ENCODE measurements at places on chromosomes 1 and 21.

DNA sequence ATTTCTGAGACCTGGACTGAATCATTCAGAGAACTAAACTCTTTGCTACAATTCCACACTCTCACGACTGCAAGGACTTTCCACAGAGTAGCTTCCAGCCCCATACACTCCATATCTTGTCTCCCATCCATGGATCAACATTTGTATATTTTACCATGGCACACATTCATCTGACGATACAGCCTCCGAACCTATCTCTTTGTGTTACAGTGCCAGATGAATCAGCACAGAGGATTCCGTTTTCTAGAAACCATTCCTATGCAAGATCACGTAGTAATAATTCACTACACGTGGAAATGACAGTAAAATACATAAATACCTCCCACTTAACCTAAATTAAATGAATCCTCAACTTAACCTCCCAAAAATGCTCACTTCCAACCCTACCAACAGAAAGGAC is 110.0 kb upstream of the PRDX6 start:
- DNase-seq: no peak

DNA sequence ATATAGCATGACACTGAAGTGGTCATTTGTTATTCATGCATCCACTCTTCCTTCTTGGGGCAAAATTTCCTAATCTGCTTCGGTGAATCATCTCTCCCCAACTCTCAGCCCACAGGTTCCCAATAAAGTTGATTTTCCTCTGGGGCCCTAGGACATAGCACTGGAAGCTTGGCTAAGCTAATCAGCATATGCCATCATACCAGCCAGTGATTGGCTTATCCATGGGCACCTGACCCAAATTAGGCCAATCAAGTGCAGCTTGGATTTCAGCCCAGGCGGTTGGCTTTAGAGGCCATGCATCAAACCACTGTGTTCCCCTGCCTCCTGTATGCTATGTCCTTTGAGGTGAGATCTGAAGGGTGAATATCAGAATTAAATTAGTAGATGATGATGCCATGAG is 58.9 kb downstream of the C1orf94 start:
- DNase-seq: no peak

DNA sequence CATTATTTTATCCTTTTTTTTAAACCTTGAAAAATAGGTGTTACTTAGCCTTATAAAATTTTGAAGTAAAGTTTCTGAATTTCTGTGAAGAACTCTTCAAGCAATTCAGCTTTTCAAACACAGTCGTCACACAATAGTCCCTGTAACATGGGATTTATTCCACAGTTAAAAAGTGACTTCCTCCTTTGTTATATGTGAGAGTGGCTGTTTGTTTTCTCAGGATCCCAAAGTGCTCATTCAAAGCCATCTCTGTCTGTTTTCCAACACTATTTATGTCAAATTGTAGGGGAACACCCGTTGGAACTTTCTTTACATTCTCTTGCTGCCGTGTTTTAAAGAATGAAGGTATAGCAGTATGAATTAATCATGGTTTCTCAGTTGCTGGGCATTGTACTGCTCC is 80.8 kb upstream of the GPR52 start:
- no peak for DNase-seq

DNA sequence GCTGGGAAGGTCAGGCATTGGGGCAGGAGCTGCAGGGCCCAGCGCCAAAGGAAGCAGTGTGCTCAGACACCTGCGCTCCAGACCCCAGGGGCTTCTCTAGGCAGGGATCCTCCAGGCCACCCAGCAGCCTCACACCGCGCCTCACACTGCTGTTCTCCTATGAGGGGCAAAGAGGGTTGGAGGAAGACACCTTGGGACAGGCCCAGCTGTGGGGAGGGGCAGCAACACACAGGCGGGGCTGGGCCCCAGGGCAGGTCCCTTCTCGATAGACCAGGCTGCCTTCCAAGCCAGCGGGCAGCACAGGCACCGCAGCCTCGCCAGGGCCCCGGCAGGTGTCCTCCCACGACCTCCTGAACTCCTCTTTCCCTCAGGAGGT is 20.7 kb upstream of the PRSS38 start:
- DNase-seq: no peak

DNA sequence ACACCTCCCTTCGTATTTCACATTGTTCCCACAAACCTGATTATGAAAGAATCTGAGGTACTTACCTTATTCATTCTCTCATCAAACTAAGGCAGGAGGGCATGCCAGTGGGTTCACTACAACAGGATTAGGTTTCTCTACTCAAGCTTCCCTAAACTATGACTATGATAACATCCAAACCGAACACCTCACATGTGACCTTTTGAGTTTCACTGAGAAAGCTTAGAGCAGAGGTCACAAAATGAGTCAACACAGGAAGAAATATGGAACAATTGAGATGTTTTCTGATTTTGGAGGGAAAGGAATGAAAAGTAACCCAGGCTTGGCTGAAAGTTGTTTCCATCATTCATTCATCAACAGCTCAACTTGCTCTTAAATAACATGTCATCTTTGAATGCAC is 24.1 kb downstream of the UBR4 start:
- DNase-seq: no peak

GRCh38 chr1:218848009-218848408 is 325.7 kb upstream of the LYPLAL1 start:
- no peak for DNase-seq

DNA sequence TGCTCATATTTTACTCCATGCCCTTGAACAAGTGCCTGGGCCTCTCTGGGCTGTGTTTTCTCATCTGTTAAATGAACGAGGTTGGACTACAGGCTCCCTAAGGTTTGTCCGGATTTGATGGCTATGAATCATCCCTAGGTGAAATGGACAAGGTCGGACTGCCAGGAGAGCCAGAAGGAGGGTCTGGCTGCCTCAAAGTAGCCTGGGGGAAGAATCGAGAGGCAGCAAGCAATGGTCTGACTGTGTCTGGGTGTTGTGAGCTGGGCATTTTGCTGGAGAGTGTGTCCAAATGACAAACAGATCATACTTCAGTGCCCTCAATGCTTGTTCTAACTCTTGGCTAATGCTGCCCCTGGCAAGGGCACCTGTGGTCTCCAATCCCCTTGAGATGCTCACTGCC is 730.9 kb downstream of the PTPRU start:
- DNase-seq: no peak

GRCh38 chr1:110752941-110753725 is 78.4 kb upstream of the KCNA3 start:
- DNase-seq: no peak

DNA sequence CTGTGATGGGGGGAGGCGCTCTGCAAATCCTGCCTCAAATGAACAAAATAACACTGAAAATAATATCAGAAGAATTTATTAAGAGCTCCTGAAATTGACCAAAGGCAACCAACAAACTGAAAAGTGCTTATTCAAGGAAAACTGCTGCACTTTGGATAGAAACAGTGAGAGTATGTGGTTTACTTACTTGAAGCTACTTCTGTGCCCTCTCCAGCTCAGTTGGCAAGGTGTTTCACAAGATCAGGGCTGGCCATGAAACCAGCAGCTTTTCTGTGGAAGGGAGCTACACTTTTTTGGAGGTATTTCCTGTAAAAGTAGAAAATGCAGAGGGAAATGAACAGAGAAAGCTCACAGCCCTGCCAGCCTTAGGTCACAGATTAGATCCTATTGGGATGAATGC is 310.0 kb upstream of the SPAG17 start:
- no peak for DNase-seq

- no peak for DNase-seq
Observed at GRCh38 chr1:80293818-80294217, 1287.3 kb upstream of the ADGRL4 start.
